ENCODE measurements at places on chromosomes 11 and 22. TPM values are rescaled to one million over a fixed set of nuclear protein-coding genes. Genes with fewer than 3 reads are reported as not detected.

BATF2 gene
- total RNA-seq: not detected

OR2D2 gene
- not detected for total RNA-seq

P2RX6 gene
- not detected for total RNA-seq

GLYAT gene
- not detected for total RNA-seq

KRTAP5-1 gene
- not detected for total RNA-seq

ALDH3B1 gene
- total RNA-seq: 0.08 TPM

TRIM64 gene
- not detected for total RNA-seq

SOX6 gene
- total RNA-seq: not detected

FREY1 gene
- total RNA-seq: 2.3 TPM

GRCh38 chr22:44003405-44004103, 20.5 kb upstream of the PARVB start:
- DNase-seq: no peak

GRCh38 chr11:2717561-2718325, 17.9 kb upstream of the KCNQ1OT1 start:
- DNase-seq: no peak

DNA sequence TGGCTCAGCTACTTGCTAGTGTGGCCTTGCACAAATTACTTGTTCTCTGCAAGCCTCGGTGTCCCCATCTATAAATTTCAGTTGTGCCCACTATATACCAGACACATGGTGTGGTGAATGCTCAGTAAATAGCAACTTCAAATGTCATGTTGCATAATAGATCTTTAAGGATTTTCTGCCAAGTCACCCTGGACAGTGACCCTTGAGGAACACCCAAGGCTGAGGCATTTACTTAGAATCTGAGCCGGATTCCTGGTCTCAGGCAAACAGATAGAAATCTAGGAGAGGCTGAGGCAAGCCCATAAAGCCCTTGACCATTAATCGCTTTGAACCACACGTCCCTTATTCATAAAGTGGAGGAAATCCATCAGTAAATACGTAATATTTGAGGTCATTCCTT, 9.7 kb downstream of the TEAD1 start:
- DNase-seq: no peak

- no peak for DNase-seq
Measured at GRCh38 chr11:125132071-125132470, 20.6 kb upstream of the TMEM218 start.

- no peak for DNase-seq
Measured at GRCh38 chr11:76724171-76724768, 53.7 kb upstream of the LRRC32 start.

DNA sequence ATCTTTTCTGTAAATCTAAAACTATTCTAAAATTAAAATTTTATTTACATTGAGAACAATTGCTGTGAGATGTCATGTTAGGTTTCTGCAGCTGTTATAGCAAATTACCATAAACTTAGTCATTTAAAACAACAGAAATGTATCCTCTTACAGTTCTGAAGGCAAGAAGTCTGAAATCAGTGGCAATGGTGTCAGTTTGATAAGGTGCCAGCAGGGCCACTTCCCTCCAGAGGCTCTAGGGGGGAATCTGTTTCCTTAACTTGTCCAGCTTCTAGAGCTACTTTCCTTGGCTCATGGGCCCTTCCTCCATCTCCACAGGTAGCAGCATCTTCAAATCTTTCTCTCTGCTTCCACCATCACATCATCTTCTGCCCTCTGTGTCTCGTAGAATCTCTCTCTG, 23.0 kb downstream of the MOGAT2 start:
- DNase-seq: no peak

DNA sequence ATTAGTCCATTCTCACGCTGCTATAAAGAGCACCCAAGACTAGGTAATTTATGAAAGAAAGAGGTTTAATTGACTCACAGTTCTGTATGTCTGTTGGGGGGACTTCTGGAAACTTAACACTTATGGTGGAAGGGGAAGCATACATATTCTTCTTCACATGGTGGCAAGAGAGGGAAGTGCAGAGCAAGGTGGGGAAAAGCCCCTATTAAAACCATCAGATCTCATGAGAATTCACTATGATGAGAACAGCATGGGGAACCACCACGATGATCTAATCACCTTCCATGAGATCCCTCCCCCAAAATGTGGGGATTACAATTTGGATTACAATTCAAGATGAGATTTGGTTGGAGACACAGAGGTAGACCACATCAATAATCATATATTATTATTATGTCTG, 25.7 kb downstream of the CEP57 start:
- no peak for DNase-seq

DNA sequence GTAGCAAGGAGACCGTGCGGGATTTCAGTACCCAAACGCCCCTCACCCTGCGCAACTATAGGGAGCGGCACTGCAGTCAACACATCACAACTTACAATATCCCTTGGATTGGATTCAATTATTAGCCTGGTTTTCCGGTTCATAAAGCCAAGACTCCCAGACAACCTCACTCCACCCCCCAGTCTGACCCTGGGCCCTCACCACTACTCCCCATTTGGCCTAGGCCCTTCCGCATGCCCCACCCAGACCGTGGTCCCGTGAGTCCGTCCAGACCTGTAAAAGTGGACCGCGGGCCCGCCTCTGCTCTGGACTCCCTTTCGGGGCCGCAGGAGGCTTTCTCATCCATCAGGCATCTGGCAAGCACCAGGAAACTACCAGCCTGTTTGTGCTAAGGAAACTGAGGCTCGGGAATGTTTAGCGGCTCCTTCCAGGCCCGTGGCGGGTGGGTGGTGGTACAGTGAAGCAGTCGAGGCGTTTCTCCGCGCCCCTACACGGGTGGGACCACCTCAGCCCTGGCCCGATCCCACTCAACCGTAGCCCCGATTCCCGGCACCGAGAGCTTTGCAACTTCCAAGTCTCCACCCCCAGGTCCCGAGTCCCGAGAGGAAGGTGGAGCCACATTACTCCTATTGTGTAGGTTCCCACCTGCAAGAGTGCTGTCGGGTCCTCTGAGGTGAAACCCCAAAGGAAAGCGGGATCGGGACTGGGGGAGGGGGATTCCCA, 679 bp upstream of the DPP3 start:
- DNase-seq: no peak

GRCh38 chr11:11520231-11521015, 101.4 kb downstream of the GALNT18 start:
- DNase-seq: no peak

DNA sequence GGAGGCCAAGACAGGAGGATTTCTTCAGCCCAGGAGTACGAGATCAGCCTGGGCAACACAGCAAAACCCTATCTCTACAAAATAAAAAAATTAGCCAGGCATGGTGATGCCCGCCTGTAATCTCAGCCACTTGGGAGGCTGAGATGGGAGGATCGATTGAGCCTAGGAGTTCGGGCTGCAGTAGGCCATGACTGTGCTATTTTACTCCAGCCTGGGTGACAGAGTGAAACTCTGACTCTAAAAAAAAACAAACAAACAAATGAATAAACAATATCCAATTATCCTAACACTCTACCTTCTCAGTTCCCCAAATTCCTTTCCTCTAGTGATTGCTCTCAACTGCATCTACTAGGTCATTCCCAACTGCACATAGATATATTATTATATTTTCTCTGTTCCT, 5.4 kb downstream of the NUP160 start:
- no peak for DNase-seq

- no peak for DNase-seq
Measured at GRCh38 chr11:133705873-133706272, 139.4 kb downstream of the SPATA19 start.

- no peak for DNase-seq
Measured at GRCh38 chr11:4581443-4581842, at the start of gene OR52I2. TSS of gene OR52I2 (plus strand) at chr11:4581743.

DNA sequence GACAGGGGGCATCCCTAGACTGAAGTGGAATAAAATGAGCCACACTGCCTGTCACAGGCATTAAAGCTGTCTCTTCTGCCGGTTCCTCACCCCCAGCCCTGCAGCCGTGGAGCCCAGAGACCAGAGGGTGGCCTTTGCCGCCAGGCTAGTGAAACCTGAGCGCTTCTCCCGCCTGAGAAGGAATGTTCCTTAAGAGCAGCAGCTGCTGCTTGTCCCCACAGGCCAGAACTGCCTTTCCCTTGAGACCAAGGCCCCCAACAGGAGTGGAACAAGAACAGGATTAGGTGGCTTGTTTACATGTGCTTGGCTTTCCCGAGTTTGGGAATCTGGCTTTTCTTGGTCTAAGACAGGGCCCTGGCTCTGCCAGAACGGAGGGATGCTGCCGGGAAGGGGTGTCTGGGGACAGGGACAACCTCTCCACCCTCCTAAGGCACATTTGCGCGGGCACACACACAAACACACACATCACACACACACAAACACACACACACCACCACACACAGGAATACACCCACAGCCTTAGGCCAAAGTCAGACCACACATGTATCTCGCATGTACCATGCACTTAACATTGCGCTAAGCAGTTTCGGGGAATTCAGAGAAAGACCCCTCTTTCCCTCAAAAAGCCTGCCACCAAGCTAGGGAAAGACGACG, 91.8 kb downstream of the FEZ1 start:
- DNase-seq: no peak

DNA sequence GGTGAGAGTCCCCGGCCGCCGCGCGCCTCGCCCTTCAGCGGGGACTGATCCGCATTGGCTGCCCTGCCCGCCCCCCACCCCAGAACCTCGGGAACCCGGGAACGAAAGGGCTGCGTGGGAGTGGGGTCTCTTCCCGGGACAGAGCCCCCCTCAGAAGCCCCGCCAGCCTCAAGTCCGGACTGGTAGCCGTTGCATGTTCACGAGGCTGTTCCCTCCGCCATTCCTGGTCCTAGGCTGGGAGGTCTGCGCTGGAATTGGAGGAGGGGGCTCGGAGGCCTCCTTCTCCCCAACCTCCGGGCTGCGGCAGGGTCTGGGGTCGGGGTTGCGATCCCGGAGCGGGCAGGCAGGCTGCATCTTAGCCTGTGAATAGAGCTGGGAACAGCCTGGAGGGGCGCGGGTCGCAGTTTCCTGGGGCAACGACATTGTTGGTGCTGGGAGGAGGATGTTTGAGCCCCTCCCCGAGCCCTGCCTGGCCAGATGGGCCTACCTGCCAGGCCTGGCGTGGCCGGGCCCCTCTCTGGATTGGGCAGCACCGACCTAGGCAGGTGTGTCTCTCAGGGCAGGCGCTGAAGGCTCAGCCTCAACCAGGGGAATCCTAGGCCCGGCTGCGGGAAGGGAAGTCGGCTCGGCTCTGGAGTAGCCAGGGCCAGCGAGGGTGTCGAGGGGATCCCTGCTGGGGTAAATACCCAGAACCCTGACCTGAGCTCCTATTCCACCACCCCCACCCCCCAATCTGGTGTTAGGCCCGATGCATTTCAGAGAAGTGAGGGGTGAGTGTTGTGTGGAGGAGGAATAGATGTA, 670 bp downstream of the MAPK8IP1 start:
- no peak for DNase-seq

- DNase-seq: no peak
Measured at GRCh38 chr11:125374398-125374797, 121.7 kb downstream of the FEZ1 start.

DNA sequence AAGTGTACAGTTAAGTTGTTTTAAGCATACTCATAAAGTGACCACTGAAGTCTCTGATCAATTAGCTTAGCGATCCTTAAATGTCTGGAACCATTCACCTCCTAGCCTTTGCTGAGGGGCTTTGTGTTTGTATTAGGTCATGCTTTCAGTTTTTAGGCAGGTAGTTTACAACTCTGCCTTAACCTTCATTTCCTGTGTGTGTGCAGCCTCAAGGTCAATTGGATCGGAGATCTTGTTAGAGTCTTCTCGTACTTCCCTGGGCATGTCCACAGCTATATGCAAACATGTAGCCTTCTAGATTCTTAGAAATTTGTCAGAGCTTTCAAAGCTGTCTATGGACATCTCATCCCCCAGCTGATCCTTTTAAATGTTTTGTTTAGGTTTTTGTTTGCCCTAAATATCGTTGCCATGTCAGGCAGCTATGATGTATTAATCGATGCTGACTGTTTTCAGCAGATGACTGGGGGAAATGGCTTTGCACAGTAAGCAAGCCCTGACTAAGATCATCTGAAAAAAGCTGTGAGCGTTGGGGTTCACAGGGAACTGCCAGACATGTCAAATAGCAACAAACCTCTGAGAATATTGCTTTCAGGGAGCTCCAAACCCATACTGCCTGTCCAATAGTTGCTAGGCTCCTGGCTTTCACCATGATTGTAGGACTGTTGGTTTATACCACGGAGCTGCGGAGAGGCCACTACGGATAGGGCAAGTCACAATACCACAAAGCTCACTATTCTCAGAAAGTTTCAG, 45.6 kb downstream of the GLYAT start:
- no peak for DNase-seq

DNA sequence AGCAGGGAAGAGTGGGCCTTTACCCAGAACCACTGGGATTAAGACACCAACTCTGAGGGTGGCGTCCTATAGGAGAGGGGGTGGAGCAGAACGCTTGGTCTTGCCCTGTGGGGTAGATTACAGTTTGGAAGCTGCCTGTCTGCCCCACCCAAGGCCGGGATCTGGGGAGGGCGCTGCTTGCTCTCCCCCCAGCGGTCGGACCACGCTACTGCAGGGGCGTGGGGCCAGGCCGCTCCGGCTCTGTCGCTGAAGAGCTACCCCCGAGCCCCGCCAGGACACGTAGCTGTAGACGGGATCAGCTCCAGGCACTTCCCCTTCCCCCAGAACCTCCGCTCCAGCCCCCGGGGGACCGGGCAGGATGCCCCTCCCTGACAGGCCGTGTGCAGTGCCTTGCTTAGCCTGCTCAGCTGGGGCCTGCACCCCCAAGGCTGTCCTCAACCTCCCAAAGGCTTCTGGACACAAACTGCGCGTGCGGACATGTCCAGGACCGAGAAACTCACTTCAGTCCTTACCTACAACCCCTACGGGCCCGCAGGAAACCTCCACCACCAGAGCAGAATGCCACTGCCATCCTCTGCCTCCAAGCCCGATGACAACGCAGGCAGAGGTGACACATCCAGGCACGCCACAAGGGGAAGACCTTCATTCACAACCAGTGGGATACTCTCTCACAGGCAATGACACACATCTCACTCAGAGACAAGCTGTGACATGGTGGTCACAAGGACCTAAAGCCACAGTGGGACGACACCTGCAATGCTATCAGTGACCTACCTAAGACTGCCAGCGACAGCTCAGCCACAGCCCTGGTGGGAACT, 3.6 kb downstream of the AHNAK start:
- DNase-seq: peak; percentile 67
